Motor neuron (in vitro differentiated cells): ENCODE measurements at places on chromosomes 1 and 21. TPM values are rescaled to one million over a fixed set of nuclear protein-coding genes. Genes with fewer than 3 reads are reported as not detected.

- peak; percentile 32 for ATAC-seq
These were observed 5.3 kb downstream of the PLXNA2 start for GRCh38 chr1:208238710-208239472.

DNA sequence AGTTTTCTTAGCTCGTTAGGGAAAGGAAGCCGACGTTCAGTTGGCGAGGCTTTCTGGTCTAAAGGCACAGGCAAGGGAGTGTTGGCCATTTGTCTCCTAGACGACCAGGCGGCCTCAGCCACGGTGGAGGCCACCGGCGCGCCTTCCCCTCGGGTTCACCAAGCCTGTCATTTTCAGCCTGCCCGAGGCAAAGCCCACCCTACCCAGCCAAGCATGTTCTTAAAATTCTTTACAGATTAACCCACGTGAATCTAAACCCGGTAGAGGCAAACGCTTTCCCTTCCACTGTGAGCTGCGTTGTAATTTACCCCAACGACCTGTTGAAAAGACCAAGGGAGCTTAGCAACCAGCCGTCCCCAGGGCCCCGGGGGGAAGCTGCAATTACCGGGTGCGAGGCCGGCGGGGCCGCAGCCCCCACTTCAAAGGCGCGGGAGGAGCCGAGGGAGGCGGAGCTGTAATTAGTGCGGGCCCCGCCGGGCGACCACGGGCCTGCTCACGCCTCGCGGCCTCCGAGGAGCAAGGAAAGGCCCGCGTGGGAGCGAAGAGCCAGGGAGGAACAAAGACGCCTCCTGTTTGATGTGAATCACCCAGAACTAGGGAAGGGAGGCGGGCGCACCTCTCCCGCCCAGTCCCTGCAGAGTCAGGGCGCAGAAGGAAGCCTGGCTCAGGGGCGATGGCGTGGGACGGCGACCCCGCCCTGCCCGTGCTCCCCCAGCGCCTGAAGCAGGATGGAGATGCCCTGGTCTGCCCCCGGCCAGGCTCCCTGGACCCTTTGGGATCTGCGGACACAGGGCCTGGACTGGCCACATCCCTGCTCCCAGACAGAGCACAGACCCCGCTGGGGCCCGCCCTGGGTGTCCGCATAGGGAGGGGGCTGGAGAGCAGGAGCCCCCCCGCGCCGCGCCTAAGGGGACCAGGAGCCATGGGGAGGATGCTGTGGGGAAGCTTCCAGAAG is 12.1 kb upstream of the TSPEAR start:
- peak; percentile 83 for ATAC-seq

DNA sequence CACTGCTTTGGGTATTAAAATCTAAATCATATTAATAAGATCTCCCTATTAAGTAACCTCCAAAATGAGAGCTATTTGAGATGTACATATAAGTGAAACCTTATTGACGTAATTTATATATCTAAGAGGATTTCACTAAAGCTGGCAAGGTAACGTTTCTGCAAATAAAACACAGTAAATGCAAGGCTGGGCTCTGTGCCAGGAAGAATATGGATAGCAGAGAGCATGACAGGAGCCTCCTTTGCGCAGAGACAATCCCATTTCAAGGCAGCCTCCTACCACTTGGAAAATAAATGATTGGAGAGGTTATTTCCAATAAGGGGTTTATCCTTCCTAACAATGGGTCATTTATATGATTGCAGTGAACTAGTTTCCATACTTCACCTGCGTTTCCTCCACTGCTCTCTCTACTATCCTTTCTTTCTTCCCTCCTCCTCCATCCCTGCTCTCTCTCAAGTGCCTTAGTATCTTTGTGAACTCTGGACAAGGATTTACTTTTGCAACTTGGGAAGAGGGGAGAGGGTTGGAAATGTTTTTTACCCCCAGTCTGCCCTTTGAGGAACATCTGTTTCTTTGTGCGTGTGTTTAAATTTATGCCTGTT is 3.0 kb upstream of the NFIA start:
- no peak for ATAC-seq

Gene LRP8
- total RNA-seq, result 24.1 and 29.2 TPM in 2 replicates

Gene ZNF362
- 20.1 and 21.4 TPM in 2 replicates for total RNA-seq

Gene PPP1R8
- total RNA-seq, result 84.4 and 86.4 TPM in 2 replicates

DNA sequence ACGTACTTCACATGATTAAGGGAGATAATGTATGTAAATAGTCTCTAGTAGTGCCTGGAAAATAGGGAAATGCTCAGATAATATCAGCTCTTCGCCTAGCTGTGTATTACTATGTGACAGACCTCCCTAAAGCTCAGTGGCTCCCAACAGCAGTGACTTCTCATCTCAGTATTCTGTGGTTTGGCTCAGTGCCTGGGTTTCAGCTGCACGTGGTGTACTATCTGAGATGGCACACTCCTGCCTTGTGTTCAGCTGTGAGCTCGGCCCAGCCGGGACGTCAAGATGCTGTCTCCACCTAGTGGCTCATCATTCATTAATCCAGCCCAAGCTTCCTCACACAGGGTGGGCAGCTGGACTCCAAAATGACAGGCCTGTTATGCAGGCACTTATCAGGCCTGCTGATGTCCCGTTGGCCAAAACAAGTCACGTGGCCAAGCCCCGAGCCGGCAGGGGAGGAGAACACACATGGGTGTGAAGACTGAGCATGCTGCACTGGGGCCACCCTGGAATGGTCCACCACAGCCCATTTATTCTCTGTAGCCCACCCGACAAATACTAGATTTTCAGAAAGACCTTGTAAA is 17.8 kb downstream of the SLFNL1 start:
- ATAC-seq, result peak; percentile 95

DNA sequence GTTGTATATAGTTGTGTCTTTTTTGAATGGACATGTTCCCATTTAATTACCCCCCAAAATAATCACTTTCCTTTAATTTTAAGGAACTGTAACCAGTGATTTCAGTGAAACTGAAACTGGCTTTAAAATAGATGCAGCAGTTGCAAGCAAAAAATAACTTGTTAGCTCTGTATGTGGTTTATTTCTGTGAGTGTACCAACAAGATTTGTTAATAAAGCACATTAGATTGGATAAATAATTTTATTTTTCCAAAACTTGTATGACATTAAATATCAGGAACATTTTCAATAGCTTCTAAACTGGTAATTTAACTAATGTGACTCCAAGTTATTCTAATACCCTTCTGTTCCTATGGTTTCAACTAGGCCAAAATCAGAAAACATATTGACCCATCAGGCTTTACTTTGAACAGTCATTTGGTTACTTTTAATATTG is 184.3 kb upstream of the CACYBP start:
- no peak for ATAC-seq

DNA sequence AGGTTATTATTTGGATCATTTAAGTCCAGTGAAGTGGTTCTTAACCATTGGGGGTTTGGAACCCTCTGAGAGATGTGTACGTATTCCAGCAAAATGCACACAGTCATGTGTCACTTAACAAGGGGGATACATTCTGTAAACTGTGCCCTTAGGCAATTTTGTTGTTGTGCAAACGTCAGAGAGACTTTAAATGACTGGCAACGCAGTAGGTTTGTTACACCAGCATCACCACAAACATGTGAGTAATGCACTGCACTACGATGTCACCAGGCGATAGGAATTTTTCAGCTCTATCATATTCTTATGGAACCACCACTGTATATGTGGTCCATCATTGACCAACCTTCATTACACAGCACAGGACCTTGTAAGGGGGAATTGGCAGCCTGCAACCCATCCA is 11.9 kb downstream of the AHCYL1 start:
- no peak for ATAC-seq

Gene NBPF14
- total RNA-seq, result 21.1 and 21.8 TPM in 2 replicates

DNA sequence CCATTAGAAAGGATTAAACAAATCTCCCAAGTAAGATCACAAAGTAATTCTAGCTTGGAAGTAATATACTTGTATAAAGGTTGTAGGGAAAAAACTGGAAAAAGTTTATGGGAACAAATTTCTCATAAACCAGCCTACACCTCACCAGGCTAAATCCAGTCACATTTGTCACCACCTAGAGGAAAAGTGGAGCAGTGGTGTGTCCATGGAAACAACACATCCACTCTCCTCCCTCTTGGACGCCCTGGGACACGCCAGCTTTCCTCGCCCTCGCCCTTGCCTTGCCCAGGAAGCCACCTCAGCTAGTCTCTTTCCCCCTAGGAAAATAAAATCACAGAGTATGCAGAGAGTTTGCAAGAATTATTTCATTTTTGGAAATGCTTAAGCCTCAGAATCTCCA is 2.2 kb downstream of the PALMD start:
- peak; percentile 43 for ATAC-seq

DNA sequence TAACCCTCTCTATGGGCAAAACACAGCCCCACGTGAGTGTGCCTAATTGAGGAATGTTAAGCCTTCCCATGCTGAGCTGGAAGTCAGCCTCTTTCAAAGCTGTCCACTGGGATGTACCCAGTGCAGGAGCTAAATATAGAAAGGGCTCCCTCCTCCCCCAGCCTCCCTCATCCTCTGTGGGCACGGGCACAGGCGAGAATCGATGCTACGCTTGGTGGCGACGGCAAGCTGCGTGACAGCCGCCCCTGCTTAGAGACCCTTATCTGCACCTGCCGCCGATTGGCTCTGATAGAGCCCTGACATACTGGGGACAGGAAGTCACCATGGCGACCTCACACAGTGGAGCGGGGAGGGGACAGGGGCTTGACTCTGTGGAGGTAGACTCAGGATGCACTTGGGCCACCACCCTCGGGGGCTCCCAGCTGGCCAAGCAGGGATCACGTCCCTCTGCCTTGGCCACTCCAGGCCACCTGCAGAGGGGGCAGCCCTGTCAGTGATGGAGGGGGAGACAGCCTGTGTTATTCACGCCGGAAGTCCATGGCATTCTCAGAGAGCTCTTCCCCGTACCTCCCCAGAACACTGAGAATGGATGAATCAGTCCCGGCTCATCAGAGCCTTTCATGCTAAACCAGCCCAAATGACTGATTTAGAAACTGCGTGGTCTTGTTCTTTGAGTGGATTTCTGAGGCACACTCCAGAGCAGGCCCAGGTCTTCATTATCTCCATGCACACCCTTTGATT is 84.8 kb downstream of the KCND3 start:
- ATAC-seq, result no peak

GRCh38 chr1:185813401-185813979 is 79.3 kb downstream of the HMCN1 start:
- ATAC-seq, result no peak

Gene OR2W3
- 0.36 TPM in 1 of 2 replicates, not detected in the other for total RNA-seq

Gene LRRC53
- total RNA-seq, result 0.22 and 0.29 TPM in 2 replicates

GRCh38 chr1:78755986-78756385 is 106.4 kb downstream of the IFI44 start:
- no peak for ATAC-seq

DNA sequence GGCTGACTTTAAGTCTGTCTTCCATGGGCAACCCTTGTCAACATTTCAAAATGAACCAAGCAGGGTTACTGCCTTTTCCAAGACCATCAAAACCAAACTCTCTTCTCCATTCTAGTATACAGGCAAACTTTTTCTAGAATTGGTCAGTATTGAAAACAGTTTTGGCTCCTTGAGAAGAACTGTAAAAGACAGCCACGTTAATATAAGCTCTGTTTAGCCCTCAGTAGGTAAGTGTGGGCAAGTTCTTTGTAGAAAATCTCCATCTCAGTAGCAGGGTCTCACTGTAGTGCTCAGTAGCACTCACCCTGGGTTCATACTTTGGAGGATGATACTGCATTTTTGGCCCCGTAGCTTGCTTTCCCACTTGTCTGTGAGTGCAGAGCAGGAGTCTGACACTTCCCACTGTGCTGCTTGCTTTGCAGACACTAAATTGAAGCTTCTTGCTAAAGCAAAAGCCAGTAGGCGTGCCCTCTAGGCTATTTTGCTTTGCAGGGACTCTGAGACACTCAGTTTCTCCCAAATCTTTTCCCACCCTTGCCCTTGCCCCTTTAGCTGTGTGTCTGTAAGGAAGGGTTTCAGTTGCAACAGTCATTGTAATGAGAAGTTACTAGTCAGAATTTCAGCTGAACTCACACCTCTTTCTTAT is 34.3 kb upstream of the CACYBP start:
- no peak for ATAC-seq
